ENCODE measurements at places on chromosomes 2 and 18. TPM values are rescaled to one million over a fixed set of nuclear protein-coding genes. Genes with fewer than 3 reads are reported as not detected.

CHRND gene
- total RNA-seq: not detected

COL5A2 gene
- 41.6 TPM for total RNA-seq

PAX8 gene
- total RNA-seq: 0.65 TPM

TWSG1 gene
- total RNA-seq: 19.9 TPM

GIGYF2 gene
- 23.2 TPM for total RNA-seq

NPPC gene
- total RNA-seq: not detected

GREB1L gene
- total RNA-seq: 1.8 TPM

FRZB gene
- 0.07 TPM for total RNA-seq

FAM168B gene
- 70.0 TPM for total RNA-seq

STAT1 gene
- total RNA-seq: 63.4 TPM

SGPP2 gene
- 0.55 TPM for total RNA-seq

CTNNA2 gene
- total RNA-seq: 0.14 TPM

ALKAL2 gene
- not detected for total RNA-seq

POTEJ gene
- not detected for total RNA-seq

ZC3H15 gene
- 82.0 TPM for total RNA-seq

TMEM37 gene
- total RNA-seq: 1.5 TPM

SLC4A3 gene
- total RNA-seq: 2.0 TPM

TAF4B gene
- 4.8 TPM for total RNA-seq

BCS1L gene
- 40.9 TPM for total RNA-seq

REG1B gene
- not detected for total RNA-seq

KANSL1L gene
- total RNA-seq: 0.34 TPM

STAT4 gene
- 3.9 TPM for total RNA-seq

BOLL gene
- not detected for total RNA-seq

PSMA8 gene
- total RNA-seq: not detected

FLACC1 gene
- total RNA-seq: not detected

LCT gene
- total RNA-seq: 0.03 TPM

SATB2 gene
- 3.6 TPM for total RNA-seq

ALK gene
- total RNA-seq: not detected

WDR33 gene
- 20.9 TPM for total RNA-seq

SH3BP4 gene
- 41.0 TPM for total RNA-seq

MC5R gene
- total RNA-seq: not detected

SULT1C4 gene
- not detected for total RNA-seq

AFF3 gene
- not detected for total RNA-seq

ACADL gene
- 0.07 TPM for total RNA-seq

DSG1 gene
- total RNA-seq: not detected

MC2R gene
- not detected for total RNA-seq

STON1 gene
- 0.38 TPM for total RNA-seq

CEP192 gene
- 7.9 TPM for total RNA-seq

MOGAT1 gene
- total RNA-seq: not detected

PCARE gene
- not detected for total RNA-seq

RGPD6 gene
- 8.4 TPM for total RNA-seq

GPR17 gene
- total RNA-seq: not detected

FBXO41 gene
- 4.4 TPM for total RNA-seq

NOL4 gene
- total RNA-seq: not detected

DLX2 gene
- 0.40 TPM for total RNA-seq

CCDC142 gene
- total RNA-seq: 14.1 TPM

SERPINB11 gene
- total RNA-seq: 0.17 TPM

CXCR2 gene
- not detected for total RNA-seq

SPC25 gene
- 18.7 TPM for total RNA-seq

VSNL1 gene
- total RNA-seq: not detected

IL36A gene
- total RNA-seq: not detected

CIB4 gene
- 0.50 TPM for total RNA-seq

GREB1 gene
- total RNA-seq: 1.7 TPM

ZNF804A gene
- not detected for total RNA-seq

SCG2 gene
- 0.82 TPM for total RNA-seq

ONECUT2 gene
- total RNA-seq: 0.31 TPM

SLC19A3 gene
- total RNA-seq: 2.3 TPM

DIPK1C gene
- not detected for total RNA-seq

EPHA4 gene
- total RNA-seq: 1.2 TPM

REG3G gene
- total RNA-seq: not detected
